ENCODE measurements at places on chromosomes 12 and 14. TPM values are rescaled to one million over a fixed set of nuclear protein-coding genes. Genes with fewer than 3 reads are reported as not detected.

DNA sequence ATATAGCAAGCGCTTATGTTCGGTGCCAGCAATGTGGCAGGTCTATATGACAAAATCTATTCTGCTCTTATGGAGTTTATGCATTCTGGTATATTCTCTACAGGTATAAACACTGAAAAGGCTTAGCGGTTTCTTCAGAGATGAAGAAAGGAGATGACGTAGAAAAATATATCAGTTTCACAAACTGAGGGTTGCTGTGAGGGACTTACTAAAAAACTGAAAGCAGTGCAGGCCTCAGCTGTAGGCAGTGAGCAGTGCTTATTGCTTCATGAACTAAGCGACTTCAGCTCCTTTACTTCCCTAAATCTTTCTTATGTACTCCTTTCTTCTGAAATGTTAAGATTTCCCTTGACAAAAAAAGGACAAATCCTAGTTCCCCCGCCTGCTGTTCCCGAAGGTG, 4.5 kb downstream of the DDX47 start:
- DNase-seq, result no peak

- no peak for DNase-seq
These were observed 735 bp downstream of the ASPG start for GRCh38 chr14:104086210-104086660.

GRCh38 chr12:53955036-53955775, 503 bp downstream of the HOXC12 start:
- DNase-seq, result no peak

The FAR2 gene
- 43.4 TPM for polyA plus RNA-seq

The RND1 gene
- polyA plus RNA-seq, result 2.8 TPM

DNA sequence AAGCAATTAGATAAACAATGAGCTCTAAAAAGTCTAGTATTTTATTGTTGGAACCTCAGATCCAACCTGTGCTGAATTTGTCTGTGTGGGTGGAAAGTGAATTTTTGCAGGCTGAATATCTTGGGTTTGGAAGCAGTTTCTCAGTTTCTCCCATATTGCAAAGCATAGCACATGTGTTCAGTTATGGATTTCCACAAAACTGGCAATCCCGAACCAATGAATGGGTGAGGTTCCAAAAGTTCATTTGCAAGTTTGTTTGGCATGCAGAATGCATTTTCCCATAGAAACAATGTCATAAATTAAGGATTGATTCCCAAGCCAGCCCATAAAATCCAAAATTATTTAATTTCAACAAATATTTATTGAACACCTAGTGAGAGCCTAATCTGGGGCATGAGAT, 43.4 kb downstream of the PLXNC1 start:
- no peak for DNase-seq

GRCh38 chr12:63870838-63871237, 26.3 kb downstream of the SRGAP1 start:
- DNase-seq, result no peak

The LRRC43 gene
- 3.6 TPM for polyA plus RNA-seq

DNA sequence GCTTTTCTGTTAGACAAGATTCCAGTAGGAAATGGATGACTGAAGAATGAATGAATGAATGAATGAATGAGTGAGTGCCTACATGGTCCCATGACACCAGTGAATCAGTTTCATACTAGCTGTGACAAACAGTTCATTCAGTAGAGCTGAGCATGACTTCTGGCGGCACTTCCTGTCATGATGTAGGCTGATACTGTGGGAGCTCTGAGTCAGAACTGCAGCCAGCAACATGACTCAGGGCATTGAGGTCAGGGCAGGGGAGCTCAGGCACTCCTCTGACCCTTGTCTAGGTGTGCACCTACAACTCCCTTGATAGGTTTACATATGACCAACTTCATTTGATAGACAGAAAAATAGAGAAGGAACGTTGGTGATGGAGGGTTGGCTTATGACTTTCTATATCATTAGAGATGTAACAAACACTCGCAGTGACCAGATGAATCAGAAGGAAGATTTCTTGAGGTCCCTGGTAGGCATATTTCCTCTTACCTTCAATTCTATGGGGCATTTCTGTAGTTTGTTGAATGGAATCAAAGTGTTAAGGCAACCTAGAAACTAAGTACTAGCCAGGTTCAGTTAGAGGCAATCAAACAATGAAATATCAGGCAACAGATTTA, 139.3 kb upstream of the ARHGAP5 start:
- no peak for DNase-seq

DNA sequence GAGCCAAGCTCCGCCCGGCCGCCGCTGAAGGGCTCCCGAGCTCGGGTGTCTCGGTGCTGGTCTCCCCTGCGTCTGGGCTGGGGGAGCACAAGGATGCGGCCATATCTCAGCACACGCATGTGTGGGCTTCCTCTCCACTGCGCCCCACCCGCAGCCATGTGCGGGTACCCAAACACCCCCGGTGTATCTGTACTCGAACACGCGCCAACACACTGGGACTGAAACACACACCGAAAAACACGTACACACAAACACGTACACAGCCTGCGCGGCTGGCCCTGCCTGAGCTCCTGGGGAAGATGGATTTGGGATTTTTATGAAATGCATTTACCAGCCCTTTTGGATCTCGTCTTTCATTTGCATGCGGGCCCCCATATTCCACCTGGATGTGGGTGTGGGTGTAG, 897 bp upstream of the TBX3 start:
- no peak for DNase-seq

DNA sequence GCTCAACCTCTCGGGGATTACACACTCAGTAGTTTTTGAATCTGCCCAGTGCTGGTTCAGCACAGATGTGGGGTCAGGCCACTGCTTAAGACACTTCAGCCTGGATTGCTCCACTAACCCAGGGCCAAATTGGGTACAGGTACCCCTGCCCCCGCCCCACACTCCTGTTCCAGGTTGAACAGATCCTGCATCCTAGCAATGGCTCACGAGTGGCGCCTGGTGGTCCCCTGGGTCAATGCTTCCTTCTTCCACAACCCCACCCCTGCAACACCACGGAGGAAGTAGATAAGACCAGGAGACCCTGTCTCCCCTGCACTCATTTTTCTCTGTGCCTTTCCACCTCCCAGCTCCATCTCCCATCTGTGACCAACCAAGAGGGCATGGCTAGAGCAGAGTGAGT, 108.4 kb downstream of the ESRRB start:
- no peak for DNase-seq

The TOMM20L gene
- 2.1 TPM for polyA plus RNA-seq

All from renal cortex interstitium (tissue), 15 donors.